Endothelial cell of umbilical vein (primary cell): ENCODE measurements at places on chromosomes 3 and 15.

- DNase-seq = no peak
Measured at GRCh38 chr3:180311242-180311641, 274.5 kb upstream of the PEX5L start.

DNA sequence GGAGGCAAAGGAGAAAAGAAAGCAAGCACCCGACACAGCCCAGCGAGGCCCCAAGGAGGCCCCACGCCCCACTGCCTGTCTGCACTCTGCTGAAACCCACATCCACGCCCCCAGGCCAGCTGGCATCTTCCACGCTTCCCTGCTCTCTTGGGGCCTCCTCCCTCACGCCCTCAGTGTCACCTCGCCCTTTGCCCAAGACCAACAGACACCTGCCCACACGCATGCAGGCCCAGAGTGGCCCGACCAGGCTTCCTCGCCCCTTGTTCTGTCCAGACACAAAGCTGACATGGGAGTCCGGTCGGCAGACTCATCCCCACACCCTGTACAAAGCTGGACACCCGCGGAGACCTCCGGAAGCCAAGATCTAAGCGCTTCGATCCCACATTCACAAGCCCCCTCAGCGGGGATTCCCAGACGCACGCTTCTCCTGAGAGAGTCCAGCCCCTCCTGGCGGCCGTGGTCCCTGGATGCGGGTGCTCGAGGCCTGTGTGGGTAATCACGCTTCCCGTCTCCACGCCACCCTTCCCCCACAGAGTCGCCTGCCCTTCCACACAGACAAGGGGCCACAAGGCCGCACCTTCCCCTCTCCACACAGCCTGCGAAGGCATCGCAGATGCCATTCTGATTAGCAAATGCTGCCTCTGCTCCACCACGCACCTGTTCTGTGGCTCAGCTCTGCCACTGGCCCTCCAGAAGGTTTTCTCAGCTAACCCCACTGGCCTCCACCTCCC is 176.6 kb downstream of the XXYLT1 start:
- no peak for DNase-seq

DNA sequence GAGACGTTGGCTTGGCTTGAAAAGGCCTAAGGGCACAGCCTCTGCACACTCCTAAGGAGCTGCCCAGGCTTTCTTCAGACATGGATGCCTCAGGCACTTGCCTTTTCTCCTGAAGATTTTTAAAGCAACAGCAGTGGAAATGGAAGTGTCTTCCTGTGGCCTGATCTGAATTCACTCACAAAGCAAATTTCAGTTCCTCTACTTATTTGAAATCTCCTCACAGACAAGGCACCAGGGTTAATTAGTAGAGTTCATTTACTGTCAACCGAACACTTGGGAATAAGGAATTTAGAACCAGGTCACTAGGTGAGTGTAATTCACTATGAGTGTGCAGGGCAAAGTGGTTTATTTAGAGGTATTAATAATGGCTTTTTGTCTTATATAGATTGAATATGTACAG is 27.2 kb upstream of the DAZL start:
- no peak for DNase-seq

- DNase-seq = no peak
Measured at GRCh38 chr15:46682969-46683791, 1034.1 kb upstream of the SEMA6D start.
